ENCODE measurements at places on chromosomes 3 and 15.

GRCh38 chr3:44248152-44248551 lies 6.5 kb downstream of the TOPAZ1 start:
- DNase-seq = no peak

GRCh38 chr15:38035701-38036100 lies 101.3 kb downstream of the TMCO5A start:
- peak; percentile 31 for DNase-seq

GRCh38 chr3:149512073-149512782 lies 37.7 kb downstream of the TM4SF4 start:
- peak; percentile 86 for DNase-seq

- no peak for DNase-seq
Observed at GRCh38 chr3:116000311-116000710, 377.0 kb downstream of the GAP43 start.

GRCh38 chr3:106850437-106850836 lies 526.8 kb upstream of the CCDC54 start:
- no peak for DNase-seq

Measured in lung microvascular endothelial cell (primary cell).